GM12864 (cell line): ENCODE measurements at places on chromosomes 6 and 20.
A peak's percentile ranks its signal among the peaks of the same experiment; 100 is the strongest.

- no peak for DNase-seq
Measured at GRCh38 chr6:152701081-152701862, 3.6 kb downstream of the MYCT1 start.

DNA sequence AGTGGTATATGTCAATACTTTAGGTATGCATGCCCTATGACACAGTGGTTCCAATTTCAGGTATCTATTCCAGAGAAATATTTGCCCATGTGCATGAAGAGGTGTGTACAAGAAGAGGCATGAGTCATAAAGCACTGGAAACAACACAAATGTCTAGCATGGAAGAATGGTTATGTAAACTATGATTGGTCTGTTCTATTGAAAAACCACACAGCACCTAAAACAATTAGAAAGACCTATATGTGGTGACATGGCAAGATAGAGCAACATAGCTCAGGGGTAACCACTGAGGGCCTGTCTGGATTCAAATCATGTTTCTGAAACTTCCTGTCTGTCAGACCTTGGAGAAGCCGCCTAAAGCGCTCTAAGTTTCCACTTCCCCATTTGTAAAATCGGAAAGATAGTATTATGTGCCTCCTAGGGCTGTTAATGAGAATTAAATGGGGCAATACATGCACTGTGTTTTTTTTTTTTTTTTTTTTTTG is 76.0 kb upstream of the SHLD1 start:
- peak; percentile 82 for DNase-seq

DNA sequence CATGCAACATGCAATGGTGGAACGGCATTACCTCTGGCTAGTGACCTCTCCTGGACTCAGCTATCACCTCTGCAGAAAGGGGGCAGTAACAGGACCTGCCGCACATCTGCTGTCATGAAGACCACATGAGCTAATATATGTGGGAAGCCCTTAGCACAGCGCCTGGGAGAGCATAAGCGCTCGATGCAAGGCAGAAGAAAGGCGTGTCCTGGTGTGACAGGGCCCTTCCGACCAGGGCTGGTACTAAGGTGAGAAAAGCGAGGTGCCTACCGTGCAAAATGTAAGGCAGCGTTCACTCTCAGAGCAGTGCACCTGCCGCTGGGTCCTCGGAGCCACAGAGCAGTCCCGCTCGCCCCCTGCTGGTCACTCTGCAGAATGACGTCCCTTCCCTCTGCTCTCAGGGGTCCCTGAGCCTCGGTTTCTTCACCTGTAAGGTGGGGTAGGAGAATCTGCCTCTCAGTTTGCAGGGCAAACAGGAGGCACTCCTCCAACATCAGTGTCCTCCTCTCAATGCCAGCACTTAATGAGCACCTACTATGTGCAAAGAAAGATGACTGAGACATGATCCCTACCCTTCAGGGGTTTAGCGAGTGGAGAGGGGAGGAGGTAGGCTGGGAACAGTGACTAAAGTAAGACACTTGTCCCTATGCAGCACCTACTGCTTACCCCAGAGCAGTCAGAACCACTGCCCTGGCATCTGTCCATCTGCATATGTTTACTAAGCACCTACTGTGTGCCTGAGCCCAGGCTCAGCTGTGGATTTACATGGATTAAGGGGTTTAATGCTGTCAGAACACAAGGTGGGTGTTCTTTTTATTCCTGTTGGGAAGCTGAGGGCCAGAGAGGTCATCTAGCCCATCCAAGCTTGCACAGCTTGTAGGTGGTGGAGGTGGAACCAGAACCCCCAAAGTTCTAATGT is 41.1 kb upstream of the PTGIS start:
- DNase-seq: no peak

DNA sequence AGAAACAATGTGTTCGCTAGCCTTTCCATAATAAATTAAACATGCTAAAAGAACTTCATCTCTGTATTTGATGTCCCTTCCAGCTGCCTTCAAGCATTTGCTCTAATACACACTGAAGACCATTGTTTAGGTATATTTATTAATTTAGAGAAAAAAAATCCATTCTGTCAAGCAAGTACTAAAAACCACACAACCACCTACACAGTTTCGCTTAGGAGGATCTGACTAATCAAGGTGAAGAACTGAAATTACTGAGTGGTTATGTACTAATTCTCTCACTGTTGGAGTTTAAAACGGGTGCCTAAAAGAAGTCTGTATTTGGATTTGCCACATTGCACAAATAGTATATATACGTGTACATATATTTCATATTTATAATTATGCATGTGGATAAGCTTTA is 58.9 kb downstream of the GMDS start:
- peak; percentile 36 for DNase-seq

DNA sequence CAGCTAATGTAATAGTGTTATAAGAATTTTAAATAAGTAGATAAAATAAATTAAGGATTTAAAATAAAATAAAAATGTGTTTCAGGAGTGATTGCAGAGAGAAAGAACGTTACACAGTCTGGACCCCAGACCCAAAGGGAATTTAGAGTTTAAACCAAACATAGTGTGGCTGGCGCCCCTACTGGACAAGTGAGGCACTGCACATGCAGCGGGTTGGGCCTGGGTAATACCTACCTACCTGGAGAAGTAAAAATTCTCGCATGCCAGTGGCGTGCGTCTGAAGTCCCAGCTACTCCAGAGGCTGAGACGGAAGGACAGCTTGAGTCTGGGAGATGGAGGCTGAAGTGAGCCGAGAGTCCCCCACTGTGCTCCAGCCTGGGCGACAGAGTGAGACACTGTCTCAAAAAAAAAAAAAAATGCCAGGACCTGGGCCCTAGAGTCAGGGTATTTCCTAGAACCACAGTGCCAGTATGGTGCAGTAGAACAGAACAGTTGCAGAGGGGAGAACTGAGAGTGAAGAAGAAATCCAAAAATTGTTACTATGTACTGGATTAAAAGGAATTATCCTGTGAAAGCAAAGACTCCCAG is 71.4 kb upstream of the TCF21 start:
- DNase-seq: no peak

- DNase-seq: no peak
Measured at GRCh38 chr20:36606158-36607066, 833 bp downstream of the RAB5IF start.

GRCh38 chr20:37254114-37254878 is 7.3 kb downstream of the GHRH start:
- DNase-seq: no peak

- no peak for DNase-seq
Measured at GRCh38 chr6:64803470-64804166, 903.4 kb downstream of the EYS start.

DNA sequence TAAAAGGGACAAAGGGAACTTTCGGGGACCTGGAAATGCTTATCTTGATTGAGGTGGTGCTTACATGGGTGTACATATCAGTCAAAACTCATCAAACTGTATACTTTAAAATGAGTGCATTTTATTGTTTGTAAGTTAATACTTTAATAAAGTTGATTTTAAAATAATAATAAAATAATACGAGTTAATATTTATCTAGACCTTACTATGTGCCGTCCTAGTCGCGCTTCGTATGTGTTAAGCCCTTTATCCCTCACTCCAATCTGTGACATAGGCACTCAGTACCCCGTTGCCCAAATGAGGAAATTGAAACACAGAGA is 47.5 kb downstream of the PDYN start:
- no peak for DNase-seq

- no peak for DNase-seq
Measured at GRCh38 chr6:135921188-135921587, 69.7 kb downstream of the PDE7B start.

DNA sequence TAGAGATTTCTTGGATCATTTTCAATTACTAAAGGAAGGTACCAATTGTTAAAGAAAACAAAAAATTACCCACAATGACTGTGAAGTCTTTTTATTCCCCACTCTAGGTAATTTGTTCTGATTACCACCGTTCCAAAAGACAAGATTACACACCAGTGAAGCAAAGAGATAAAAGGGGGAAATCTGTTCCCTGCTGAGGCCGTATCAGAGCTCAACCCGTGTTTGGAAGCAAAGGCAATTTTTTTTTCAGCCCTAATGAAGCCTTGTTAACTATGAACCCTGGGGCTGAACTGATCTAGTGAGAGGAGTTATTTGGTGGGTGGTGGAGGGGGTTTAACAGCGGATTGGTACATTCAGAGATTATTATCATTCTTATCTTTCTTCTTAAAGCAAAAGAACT is 128.5 kb downstream of the ALDH8A1 start:
- no peak for DNase-seq

DNA sequence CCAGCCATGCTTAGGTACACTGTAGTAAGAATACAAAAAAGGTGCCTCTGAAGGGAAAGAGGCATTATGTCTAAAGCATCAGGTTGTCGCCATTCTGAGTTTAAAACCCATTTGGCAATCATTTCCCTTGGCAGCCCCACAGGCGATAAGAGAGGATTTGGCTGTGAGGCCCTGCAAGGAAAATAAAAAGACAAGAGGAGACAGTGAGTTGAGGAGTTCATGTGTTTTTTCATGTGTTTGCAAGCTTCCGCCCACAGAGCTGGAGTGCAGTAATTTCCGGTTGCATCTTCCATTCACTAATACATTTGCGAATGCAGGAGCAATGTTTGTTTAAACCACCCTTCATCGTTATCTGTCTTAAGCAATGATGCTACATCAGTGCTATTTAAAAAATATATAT is 138.5 kb upstream of the SOX4 start:
- DNase-seq: no peak

DNA sequence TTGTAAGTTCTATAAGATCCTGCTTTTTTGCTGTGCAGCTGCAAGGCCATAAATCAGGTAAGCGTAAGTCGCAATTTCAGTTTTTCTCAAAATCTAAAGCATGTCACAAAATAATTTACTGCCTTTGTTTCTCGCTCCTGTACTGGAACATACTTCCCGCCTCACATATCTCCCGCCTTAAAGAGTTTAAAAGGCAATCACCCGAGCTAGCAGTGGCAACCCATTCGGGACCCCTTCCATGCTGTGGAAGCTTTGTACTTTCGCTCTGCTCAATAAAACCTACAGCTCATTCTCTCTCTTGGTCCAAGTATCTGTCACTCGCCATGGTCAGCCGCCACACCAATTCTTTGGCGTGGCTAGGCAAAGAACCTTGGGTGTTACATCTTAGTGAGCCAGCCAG is 34.0 kb downstream of the CEP85L start:
- DNase-seq: no peak

- peak; percentile 56 for DNase-seq
Measured at GRCh38 chr6:46175446-46175845, 4.7 kb upstream of the ENPP5 start.
